ENCODE measurements at places on chromosomes 3 and 15.
A peak's percentile ranks its signal among the peaks of the same experiment; 100 is the strongest.

DNA sequence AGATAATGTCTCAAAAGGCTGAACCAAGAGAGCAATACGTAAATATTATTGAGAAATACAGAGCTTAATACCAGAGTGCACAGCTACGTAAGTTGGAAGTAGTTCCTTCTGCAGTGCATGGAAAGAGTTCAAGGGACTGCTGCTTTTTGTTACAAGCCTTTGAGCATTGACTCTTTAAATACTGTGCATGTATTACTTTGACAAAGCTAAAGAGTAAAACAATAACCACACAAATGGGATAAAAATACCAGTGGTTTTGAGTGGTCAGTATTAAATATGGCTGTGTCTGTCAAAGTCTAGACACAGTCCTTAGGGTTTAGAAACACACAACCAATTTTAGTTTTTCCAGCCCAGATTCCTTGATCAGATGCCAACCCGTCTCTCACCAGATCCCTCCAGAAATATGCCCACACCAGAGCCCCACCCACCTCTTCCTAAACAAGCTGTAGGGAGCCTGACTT is 62.1 kb downstream of the SSR3 start:
- no peak for DNase-seq

- DNase-seq = peak; percentile 63
Measured at GRCh38 chr3:123258811-123259420, 57.2 kb downstream of the SEC22A start.

- no peak for DNase-seq
Measured at GRCh38 chr15:59521443-59521842, 83.5 kb downstream of the FAM81A start.

- no peak for DNase-seq
Measured at GRCh38 chr3:108879915-108880314, 57.3 kb downstream of the TRAT1 start.

- DNase-seq = no peak
Measured at GRCh38 chr3:172087602-172088580, 48.5 kb downstream of the FNDC3B start.

Data from kidney glomerular epithelial cell (primary cell).